ENCODE measurements at places on chromosomes 1 and 21.
A peak's percentile ranks its signal among the peaks of the same experiment; 100 is the strongest.

- DNase-seq, result no peak
Observed at GRCh38 chr1:162663589-162664106, 31.4 kb downstream of the DDR2 start.

GRCh38 chr1:27235827-27236226 is 1.4 kb downstream of the WDTC1 start:
- DNase-seq, result no peak

DNA sequence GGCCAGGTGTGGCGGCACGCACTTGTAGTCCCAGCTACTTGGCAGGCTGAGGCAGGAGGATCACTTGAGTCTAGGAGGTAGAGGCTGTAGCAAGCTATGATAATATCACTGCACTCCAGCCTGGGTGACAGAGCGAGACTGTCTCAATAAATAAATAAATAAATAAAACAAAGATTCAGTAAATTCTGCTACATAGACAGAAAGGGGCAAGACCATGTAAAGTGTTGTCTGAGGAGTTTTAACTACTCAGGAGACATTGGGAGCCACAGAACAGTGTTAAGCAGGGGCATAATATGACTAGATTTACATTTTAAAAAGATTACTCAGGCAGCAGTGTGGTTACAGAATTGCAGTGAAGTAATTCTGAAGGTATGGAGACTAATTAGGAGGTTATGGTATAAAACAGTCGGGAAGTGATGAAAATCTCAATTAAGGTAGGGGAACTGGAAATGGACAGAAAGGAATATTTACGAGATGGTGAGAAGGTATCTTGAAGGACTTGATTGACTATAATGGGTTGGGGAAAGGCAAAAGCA is 94.7 kb downstream of the ATP1B1 start:
- no peak for DNase-seq

DNA sequence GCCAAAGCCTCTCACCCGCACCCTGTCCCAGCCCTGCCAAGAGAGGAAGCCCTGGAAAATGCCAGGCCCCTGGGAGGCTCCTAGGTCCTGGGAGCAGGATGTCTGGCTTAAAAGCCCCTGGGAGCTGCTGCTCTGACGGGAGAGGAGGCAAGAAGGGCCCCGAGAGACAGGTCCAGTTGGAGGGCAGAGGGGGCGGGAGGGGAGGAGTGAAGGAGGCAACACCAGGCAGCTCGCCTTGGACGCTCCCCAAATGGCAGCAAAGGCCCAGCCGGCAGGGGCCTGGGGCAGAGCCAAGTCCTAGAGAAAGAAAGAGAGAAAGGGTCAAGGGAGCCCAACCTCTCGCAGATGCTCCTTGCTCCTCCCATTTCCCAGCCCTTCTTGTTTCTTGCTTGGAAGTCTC is 6.8 kb downstream of the ETV3L start:
- DNase-seq, result no peak

DNA sequence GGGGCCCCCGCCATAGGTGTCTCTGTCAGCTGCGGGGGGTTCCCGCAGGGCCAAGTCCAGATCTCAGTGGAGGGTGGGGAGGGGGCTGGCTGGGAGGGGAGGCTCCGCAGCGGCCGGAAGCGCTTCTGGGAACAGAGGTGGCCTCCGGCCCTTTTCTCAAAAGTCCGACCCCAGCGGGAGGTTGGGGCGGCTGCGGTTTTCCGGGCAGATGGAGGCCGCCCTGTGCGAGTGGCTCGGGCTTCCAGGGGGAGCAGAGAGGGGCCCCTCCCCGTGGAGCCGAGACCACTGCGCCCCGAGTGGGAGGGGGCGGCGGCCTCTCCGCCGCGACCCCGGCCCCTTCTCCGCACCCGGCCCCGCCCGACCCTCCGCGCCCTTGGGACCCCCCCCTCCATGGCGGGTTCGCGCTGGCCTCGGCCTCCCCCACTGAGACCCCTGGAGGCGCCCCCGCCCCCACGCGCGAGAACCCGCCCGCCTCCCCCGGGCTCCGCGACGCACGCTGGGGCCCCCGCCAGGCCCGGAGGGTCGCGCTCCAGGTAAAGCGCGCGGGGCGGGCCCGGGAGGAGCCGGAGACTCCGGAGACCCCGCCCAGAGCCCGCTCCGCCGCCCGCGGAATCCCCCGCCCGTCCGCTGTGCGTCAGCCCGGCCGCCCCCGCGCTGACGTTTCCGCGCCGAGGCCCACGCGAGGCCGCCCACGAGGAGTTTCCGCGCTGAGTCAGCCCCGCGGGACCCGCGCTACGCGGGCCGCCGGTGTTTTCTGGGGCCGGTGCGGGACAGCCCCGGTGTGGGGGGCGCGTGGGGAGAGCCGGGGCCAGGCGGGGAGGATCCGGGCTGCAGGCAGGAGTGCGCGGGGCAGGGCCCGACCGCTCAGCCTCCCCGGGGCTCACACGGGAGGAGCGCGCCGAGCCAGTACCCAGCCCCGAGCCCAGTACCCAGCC is 5.2 kb downstream of the TNFRSF18 start:
- peak; percentile 27 for DNase-seq

- no peak for DNase-seq
Observed at GRCh38 chr1:38285807-38286530, 239.4 kb upstream of the POU3F1 start.

- no peak for DNase-seq
Observed at GRCh38 chr1:94539496-94539895, 2.1 kb downstream of the F3 start.

- no peak for DNase-seq
Observed at GRCh38 chr1:172448995-172449584, 5.2 kb upstream of the PIGC start.

- DNase-seq, result no peak
Observed at GRCh38 chr1:119485201-119485600, 21.8 kb upstream of the HSD3B1 start.

DNA sequence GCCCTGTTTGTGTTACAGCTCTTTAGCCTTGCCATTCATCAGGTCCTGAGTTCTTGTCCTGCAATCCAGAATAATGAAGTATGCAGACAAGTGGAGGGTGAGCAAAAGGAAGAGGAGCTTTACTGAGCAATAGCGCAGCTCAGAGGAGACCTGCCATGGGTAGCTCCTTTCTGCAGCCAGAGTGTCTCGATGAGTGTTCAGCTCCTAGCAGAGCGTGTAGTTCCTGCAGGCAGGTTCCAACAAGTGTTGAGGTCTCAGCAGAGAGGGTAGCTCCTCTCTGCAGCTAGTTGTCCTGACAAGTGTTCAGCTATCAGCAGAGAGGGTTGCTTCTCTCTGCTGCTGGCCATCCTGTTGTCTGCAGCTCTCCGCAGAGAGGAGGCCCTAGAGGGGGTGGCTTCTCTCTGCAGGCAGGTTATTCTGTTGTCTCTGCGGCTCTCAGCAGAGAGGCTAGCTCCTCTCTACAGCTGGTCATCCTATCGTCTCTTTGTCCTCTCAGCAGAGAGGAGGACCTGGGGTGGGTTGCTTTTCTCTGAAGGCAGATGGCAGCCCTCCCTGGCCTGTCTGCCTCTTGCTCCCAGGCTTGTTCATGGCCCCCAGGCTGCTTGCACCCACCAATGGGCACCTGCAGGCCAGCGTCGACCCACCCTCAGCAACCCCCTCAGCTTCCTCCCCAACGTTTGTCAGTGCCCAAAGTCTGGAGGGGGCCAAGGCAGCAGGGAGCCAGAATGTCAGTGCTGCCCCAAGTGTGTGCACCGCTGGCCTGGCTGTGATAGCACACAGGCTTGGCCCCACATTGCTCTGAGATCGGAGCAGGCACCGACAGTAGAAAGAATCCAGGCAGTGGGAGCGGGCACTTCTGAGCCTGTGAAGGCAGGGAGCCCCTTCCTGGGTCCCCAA is 112.5 kb upstream of the RUNX3 start:
- DNase-seq, result no peak

DNA sequence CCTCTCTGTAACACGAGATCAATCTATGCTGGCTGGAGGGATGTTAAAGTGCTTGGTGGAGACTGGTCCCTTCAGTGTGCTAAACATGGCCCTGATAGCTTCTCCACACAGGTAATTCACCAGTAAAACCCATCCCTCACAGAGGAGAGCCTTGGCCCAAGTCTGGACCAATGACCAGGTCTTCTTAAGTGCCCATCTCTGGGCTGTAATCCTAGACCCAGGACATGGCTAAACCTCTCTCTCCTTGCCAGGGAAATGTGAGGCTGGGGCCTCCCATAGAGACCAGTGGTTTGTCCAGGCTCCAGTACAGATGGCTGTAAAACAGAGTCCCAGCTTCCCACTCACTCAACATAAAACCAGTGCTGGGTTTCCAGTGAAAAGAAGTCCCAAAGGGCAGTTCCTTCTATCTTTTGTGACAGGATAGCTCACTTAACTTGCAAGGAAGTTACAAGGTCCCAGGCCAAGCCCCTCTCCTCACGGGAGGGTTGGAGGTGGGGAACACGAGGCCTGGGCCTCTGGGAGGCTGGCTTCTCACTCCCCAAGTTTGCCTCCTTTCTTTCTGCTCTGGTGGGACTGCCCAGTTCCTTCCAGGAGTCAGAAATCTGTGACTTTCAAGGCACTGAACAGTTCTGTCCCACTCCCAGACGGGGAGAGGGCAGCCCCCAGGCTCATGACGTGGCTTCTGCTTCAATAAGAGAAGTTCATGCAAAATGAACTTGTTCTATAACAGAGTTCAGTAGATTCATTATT is 2.2 kb upstream of the KIF17 start:
- no peak for DNase-seq

- no peak for DNase-seq
Observed at GRCh38 chr1:225611537-225612223, 41.2 kb downstream of the ENAH start.

DNA sequence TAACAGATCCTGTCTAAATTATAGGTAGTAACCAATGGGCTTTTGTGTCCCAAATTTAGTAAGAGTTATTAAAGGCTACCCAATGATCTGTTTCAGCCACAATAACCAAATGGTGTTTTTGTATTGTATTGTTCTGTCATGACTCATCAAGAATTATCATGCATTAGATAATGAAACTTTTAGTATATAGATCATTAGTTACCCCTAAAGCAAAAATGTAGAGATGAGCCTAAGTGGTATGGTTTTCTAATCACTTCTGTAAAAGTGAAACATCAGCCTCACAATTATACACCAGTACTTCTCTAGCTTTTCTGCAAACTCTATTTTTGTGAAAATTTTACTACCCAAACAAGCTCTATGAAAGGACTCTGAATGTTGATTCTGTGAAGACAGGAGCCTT is 71.4 kb downstream of the LRRC7 start:
- DNase-seq, result no peak

- DNase-seq, result no peak
Observed at GRCh38 chr21:43834146-43834905, 30.7 kb upstream of the AGPAT3 start.

GRCh38 chr1:233566886-233567285 is 47.0 kb upstream of the KCNK1 start:
- no peak for DNase-seq

DNA sequence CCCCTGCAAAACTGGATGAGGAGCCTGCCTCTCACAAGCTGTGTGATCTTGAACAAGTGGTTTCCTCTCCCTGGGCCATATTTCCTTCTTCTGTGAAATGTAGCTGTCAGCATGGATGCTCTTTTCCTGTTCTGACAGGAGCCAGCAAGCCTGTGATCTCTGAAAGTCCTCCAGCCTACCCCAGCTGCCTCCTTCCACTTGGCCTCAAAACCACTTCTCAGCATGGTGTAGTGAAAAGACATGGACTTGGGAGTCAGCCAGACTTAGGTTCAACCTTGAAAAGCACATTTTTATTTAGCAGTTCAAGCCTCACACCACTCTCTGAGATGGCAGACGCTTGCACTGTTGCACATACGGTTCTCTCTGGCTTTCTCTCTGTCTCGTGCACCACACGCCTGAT is 292.9 kb upstream of the DUSP10 start:
- DNase-seq, result no peak

GRCh38 chr1:106465666-106466065 is 590.8 kb upstream of the PRMT6 start:
- DNase-seq, result peak; percentile 5

- DNase-seq, result no peak
Observed at GRCh38 chr1:73604211-73604610, 593.8 kb downstream of the LRRIQ3 start.
